ENCODE measurements at places on chromosomes 11 and 22. TPM values are rescaled to one million over a fixed set of nuclear protein-coding genes. Genes with fewer than 3 reads are reported as not detected.
A peak's percentile ranks its signal among the peaks of the same experiment; 100 is the strongest.

DNA sequence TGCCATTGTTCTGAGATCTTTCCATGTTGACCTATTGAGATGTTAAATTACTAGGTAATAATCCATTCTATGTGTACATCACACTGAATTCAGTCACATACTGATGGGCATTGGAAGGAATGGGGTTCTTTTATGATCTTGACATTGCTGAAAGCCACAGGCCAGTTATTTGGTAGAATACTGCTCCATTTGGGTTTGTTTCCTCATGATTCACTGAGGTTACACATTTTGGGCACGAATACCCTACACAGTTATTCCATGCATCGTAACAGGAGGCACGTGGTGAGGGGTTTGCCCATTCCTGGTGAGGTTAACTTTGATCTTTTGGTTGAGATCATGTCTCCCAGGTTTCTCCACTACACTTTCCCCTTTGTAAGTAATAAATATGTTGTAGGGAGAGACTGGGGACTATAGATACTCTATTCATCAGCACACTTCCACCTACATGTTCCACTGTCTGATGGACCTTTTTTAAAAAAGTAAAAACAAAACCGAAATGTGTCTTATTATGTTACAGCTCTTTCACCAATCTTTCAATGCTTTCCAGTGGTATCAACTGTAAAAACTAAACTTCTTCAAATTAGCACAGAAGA lies 12.0 kb upstream of the FOLR1 start:
- H3K27me3 ChIP-seq, result peaks cover 17% of the 10 kb centered on the region
- no peak for DNase-seq
- H3K36me3 ChIP-seq, result no peaks in the 10 kb centered on the region

GRCh38 chr11:124096364-124096763 lies 18.9 kb upstream of the VWA5A start:
- no peak overlapping the region for H3K4me3 ChIP-seq
- no peak for DNase-seq
- no peak overlapping the region for H3K27ac ChIP-seq
- H3K36me3 ChIP-seq, result no peaks in the 10 kb centered on the region
- peaks cover 58% of the 10 kb centered on the region for H3K27me3 ChIP-seq

DNA sequence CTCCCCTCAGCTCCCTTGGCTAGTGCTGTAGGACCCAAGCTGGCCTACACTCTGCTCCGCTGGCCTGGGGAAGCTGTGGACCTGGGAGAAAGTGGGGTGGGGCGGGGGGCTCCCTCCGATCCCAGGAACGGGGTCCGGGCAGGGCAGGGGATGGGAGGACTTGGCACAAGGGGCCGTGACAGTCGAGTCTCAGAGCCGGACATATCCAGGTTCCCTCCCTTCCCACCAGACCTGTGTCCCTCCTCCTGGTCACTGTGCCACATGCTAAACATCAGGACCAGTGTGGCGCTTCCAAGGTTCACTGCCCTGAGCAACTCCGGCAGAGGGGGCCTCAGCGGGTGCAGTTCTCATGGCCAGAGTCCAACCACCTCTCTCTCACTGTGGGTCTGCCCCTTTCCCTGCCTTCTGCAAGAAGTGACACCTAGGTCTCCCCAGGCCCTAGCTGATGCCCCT lies 2.0 kb downstream of the DUSP8 start:
- no peak for DNase-seq
- H3K4me1 ChIP-seq, result peaks cover 21% of the 10 kb centered on the region
- no peaks in the 10 kb centered on the region for H3K27me3 ChIP-seq
- peak overlapping the region; percentile 45 for H3K4me3 ChIP-seq

GRCh38 chr11:108853864-108854263 lies 189.0 kb downstream of the DDX10 start:
- H3K4me3 ChIP-seq, result peak overlapping the region; percentile 75
- H3K4me1 ChIP-seq, result peaks cover 18% of the 10 kb centered on the region
- no peaks in the 10 kb centered on the region for H3K27me3 ChIP-seq
- no peak for DNase-seq
- H3K27ac ChIP-seq, result peak overlapping the region; percentile 93

GRCh38 chr11:65375012-65375411 lies 7.4 kb downstream of the SLC25A45 start:
- no peaks in the 10 kb centered on the region for H3K36me3 ChIP-seq
- H3K4me3 ChIP-seq, result no peak overlapping the region
- DNase-seq, result peak; percentile 29
- no peaks in the 10 kb centered on the region for H3K27me3 ChIP-seq

- peaks cover 6% of the 10 kb centered on the region for H3K36me3 ChIP-seq
- H3K4me3 ChIP-seq, result no peak overlapping the region
These were observed 2.9 kb downstream of the FAM118B start for GRCh38 chr11:126214441-126214840.

- H3K4me1 ChIP-seq, result peaks cover 9% of the 10 kb centered on the region
- H3K4me3 ChIP-seq, result no peak overlapping the region
These were observed 15.4 kb downstream of the ARHGEF17 start for GRCh38 chr11:73323464-73323863.

- no peak for DNase-seq
- no peak overlapping the region for H3K4me3 ChIP-seq
- peaks cover 15% of the 10 kb centered on the region for H3K27me3 ChIP-seq
These were observed 100.3 kb upstream of the CLPB start for GRCh38 chr11:72534371-72535193.

- peak overlapping the region; percentile 96 for H3K27ac ChIP-seq
- peaks cover 72% of the 10 kb centered on the region for H3K4me1 ChIP-seq
- peak overlapping the region; percentile 54 for H3K4me3 ChIP-seq
- peaks cover 22% of the 10 kb centered on the region for H3K36me3 ChIP-seq
- no peaks in the 10 kb centered on the region for H3K27me3 ChIP-seq
- DNase-seq, result no peak
These were observed 9.2 kb downstream of the RHOG start for GRCh38 chr11:3831378-3832239.

- no peak overlapping the region for H3K27ac ChIP-seq
- no peaks in the 10 kb centered on the region for H3K27me3 ChIP-seq
- no peaks in the 10 kb centered on the region for H3K4me1 ChIP-seq
- no peaks in the 10 kb centered on the region for H3K36me3 ChIP-seq
- H3K4me3 ChIP-seq, result no peak overlapping the region
- DNase-seq, result no peak
These were observed 942.3 kb downstream of the NTM start for GRCh38 chr11:132312701-132313111.

GRCh38 chr11:10568486-10568941 lies at the start of gene LYVE1:
TSS of gene LYVE1 (minus strand) at chr11:10568665. CDS start at chr11:10568532, 133 bp downstream.
- H3K27me3 ChIP-seq, result peaks cover 15% of the 10 kb centered on the region
- H3K27ac ChIP-seq, result no peak within 1 kb of the TSS
- no peak for DNase-seq
- no peaks in the 10 kb centered on the region for H3K36me3 ChIP-seq
- no peak within 1 kb of the TSS for H3K4me3 ChIP-seq

- H3K27me3 ChIP-seq, result peaks cover 14% of the 10 kb centered on the region
- H3K4me1 ChIP-seq, result peaks cover 12% of the 10 kb centered on the region
- H3K27ac ChIP-seq, result no peak overlapping the region
- DNase-seq, result no peak
- no peak overlapping the region for H3K4me3 ChIP-seq
- no peaks in the 10 kb centered on the region for H3K36me3 ChIP-seq
These were observed 869.7 kb downstream of the BRD1 start for GRCh38 chr22:48957987-48958321.

GRCh38 chr11:12286606-12287005 lies 90.8 kb upstream of the PARVA start:
- DNase-seq, result no peak
- H3K4me3 ChIP-seq, result no peak overlapping the region
- no peak overlapping the region for H3K27ac ChIP-seq
- H3K27me3 ChIP-seq, result no peaks in the 10 kb centered on the region
- H3K4me1 ChIP-seq, result peaks cover 3% of the 10 kb centered on the region

DNA sequence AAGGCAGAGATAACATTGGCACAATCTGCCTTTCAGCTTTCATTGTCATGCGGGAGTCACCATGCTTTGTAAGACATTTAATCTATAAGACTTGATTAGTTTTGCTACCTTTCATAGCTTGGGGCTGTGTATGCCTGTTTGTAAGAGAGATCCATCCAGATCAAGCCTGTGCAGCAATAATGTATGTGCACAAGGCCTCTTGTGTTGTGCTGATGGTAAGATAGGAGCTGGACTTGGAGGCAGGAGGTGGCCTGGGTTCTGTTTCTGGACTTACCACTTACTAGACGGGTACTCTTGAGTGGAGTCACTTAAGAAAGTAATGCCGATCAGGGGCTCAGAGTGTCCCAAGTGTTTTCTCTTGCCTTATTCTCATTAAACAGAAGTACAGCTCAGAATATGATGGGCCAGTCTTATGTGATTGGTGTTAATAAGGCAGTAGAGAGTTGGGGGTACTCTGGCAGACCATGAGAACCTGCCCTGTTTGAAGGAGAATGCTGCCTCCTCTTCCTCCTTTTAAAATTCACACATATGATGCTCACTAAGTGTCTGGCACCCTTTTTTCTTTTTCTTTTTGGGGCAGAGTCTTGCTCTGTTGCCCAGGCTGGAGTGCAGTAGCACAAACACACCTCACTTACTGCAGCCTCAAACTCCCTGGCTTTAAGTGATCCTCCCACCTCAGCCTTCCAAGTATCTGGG lies 30.9 kb downstream of the PTPRJ start:
- no peak for DNase-seq
- no peaks in the 10 kb centered on the region for H3K36me3 ChIP-seq
- H3K4me1 ChIP-seq, result peaks cover 66% of the 10 kb centered on the region
- peak overlapping the region; percentile 100 for H3K27ac ChIP-seq
- H3K27me3 ChIP-seq, result no peaks in the 10 kb centered on the region

- no peak for DNase-seq
- no peak overlapping the region for H3K4me3 ChIP-seq
- H3K27me3 ChIP-seq, result peaks cover 17% of the 10 kb centered on the region
These were observed 117.5 kb downstream of the SNX19 start for GRCh38 chr11:130798801-130799200.

- no peak for DNase-seq
- H3K4me1 ChIP-seq, result no peaks in the 10 kb centered on the region
- H3K4me3 ChIP-seq, result no peak overlapping the region
- no peaks in the 10 kb centered on the region for H3K27me3 ChIP-seq
- H3K36me3 ChIP-seq, result no peaks in the 10 kb centered on the region
- no peak overlapping the region for H3K27ac ChIP-seq
These were observed 26.6 kb downstream of the KCNQ1OT1 start for GRCh38 chr11:2673250-2673610.

GRCh38 chr11:32821517-32821916 lies 8.2 kb upstream of the PRRG4 start:
- H3K4me3 ChIP-seq, result no peak overlapping the region
- H3K36me3 ChIP-seq, result no peaks in the 10 kb centered on the region
- H3K27ac ChIP-seq, result no peak overlapping the region
- DNase-seq, result no peak
- peaks cover 16% of the 10 kb centered on the region for H3K27me3 ChIP-seq
- H3K4me1 ChIP-seq, result peaks cover 10% of the 10 kb centered on the region

DNA sequence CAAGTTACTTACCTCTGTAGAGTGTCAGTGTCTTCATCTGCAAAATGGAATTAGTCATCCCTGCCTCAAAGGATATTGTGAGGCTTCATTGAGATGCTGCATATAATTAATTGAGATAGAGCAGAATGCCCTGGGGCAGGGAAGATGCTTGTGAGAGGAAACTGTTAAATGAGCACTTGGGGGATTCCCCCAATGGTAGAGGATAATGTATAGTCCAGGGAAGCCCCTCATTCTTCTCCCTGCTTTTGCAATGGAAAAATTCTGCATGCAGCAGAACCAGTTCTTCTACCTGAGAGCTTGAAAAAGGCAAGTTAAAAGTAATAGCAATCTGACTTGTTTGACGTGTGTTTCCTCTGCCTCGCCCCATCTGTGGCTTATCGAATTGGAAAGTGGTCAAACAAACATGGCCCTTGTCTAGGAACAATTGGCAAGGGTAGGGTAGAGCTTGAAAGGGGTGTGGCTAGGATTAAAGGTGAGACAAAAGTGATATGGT lies 90.9 kb downstream of the NAV2 start:
- no peak overlapping the region for H3K27ac ChIP-seq
- no peak overlapping the region for H3K4me3 ChIP-seq
- H3K27me3 ChIP-seq, result peaks cover 8% of the 10 kb centered on the region
- no peak for DNase-seq
- H3K36me3 ChIP-seq, result no peaks in the 10 kb centered on the region

DNA sequence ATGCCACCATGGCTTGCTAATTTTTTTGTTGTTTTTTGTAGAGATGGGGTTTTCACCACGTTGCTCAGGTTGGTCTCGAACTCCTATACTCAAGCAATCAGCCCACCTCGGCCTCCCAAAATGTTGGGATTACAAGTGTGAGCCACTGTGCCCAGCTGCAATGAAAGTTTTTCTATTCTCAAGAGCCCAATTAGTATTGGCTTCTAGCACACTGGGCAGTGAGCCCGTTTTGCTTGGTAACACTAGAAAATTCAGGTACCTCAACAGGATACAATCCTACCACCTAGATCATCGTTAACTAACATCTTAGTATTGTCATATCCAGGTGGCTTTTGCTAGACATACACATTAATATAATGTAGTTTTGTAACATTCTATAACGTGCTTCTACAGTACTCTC lies 19.0 kb downstream of the SEC14L3 start:
- no peaks in the 10 kb centered on the region for H3K4me1 ChIP-seq
- no peak for DNase-seq
- no peaks in the 10 kb centered on the region for H3K36me3 ChIP-seq
- no peak overlapping the region for H3K4me3 ChIP-seq
- H3K27ac ChIP-seq, result no peak overlapping the region
- H3K27me3 ChIP-seq, result peaks cover 23% of the 10 kb centered on the region

GRCh38 chr11:8604078-8604723 lies 10.2 kb upstream of the STK33 start:
- DNase-seq, result no peak
- peaks cover 33% of the 10 kb centered on the region for H3K27me3 ChIP-seq
- no peaks in the 10 kb centered on the region for H3K36me3 ChIP-seq
- no peak overlapping the region for H3K27ac ChIP-seq

DNA sequence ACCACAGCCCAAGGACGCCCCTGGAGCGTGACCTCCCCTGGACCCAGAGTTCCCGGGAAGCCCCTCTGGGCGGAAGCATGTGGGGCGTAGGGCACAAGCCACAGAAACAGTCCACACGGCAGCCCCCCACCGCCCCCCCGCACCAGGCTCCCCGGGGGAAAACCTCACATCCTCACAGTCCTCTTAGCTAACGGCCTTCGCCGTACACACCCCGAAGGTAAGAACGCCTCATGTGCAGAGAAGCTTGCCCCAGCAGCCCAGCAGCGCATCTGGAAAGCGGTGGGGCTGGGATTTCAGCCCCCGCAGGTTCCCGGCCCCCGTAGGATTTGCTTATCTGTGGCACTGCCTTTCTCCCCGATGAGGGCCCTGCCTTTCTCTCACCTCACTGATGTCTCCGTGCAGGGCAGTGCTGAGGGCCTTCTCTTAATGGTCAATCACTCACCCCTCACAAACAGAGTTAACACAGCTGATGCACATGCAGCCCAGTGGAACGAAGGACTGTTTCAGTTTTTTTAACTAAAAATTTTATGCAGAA lies 309.2 kb downstream of the BRD1 start:
- H3K36me3 ChIP-seq, result no peaks in the 10 kb centered on the region
- no peak overlapping the region for H3K27ac ChIP-seq
- H3K4me3 ChIP-seq, result no peak overlapping the region
- no peak for DNase-seq
- no peaks in the 10 kb centered on the region for H3K27me3 ChIP-seq

Gene RTN4RL2
- not detected for total RNA-seq

Gene RBX1
- total RNA-seq, result 65.9 TPM

Gene OR51F2
- not detected for total RNA-seq

Gene ZP1
- total RNA-seq, result not detected

Gene TRIM48
- not detected for total RNA-seq

Gene CLMP
- not detected for total RNA-seq

Gene MRGPRF
- not detected for total RNA-seq

Gene SLC22A24
- total RNA-seq, result not detected

Gene OR5AK2
- total RNA-seq, result not detected

Gene KCNC1
- total RNA-seq, result not detected

Gene PANX3
- not detected for total RNA-seq

Gene HSPB2
- not detected for total RNA-seq

Gene SCGB1A1
- not detected for total RNA-seq

Gene PTPRCAP
- 198 TPM for total RNA-seq

Measured in natural killer cell treated with Interleukin-12 subunit alpha and Interleukin-12 subunit beta and Interleukin-15 and Interleukin-18, amount 100 ng/mL, for 72 hours (primary cell).